Islet precursor cell (in vitro differentiated cells): ENCODE measurements at places on chromosomes 16 and 17.

GRCh38 chr17:78589885-78590284 is 12.7 kb upstream of the DNAH17 start:
- no peak for DNase-seq

- peak; percentile 91 for DNase-seq
Observed at GRCh38 chr16:10976634-10977033, 32.3 kb downstream of the CLEC16A start.

GRCh38 chr16:55835581-55835980 is 2.7 kb upstream of the CES1 start:
- DNase-seq = no peak

DNA sequence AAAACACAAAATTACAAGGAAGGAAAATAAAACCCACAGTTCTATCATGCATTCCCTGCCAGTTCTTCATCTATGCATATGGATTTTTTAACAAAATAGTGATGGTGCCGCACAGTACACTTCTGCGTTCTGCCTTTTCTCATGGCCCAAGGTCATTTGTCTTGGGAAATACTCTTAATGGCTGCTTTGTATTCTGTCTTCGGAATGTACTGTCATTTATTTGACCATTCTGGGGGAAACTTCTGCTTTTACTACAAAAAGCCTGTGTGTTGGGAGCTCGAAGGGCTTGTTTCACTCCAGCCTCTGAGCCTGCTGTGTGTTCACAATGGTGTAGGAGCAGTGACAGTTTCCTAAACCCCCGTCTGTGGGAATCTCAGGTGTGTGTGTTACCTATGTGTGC is 82.8 kb upstream of the SEC14L1 start:
- no peak for DNase-seq

DNA sequence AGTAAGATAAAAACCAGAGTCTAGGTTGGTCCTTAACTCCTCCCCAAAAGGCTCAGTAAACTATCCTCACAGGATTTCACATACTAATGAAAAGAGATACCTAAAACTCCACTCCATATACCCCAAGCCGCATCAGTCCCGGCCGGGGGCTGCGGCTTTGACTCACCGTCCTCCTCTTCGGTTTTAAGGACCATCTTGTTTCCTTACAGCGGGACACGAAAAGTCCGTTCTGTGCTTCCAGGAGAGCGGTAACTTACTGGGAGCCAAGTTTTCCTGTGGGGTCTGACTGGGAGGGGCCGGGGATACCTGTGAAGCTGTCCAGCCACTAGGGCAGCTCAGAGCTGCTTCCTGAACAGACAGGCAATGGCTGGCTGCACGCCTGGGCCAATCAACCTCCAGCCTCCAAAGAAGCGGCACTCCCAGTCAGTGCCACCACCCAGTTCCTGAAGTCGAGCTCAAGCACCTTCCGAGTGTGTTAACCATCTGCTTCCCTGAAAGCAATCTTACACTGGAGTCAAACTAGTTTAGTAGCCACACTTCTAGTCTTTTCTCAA is 45.5 kb downstream of the CYTH1 start:
- peak; percentile 97 for DNase-seq

GRCh38 chr17:83181991-83182619 is 102.7 kb downstream of the METRNL start:
- peak; percentile 37 for DNase-seq

DNA sequence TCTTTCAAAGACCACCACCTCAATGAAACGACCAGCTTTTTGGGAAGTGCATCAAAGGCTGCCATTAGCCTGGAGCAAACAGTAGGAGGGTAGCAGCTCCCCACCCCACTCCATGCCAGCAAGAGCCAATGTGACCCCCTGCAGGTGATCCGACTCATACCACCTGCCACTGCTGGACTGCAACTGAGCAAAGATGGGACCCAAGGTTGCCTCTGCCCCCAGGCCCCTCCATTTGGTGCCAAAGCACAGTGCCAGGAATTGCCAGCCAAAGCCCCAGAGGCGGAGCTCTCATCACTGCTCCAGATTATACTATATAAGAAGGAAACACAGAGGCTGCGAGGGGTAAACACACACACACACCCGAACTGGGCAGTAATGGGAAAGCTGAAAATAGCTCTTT is 8.3 kb downstream of the PITPNM3 start:
- no peak for DNase-seq

DNA sequence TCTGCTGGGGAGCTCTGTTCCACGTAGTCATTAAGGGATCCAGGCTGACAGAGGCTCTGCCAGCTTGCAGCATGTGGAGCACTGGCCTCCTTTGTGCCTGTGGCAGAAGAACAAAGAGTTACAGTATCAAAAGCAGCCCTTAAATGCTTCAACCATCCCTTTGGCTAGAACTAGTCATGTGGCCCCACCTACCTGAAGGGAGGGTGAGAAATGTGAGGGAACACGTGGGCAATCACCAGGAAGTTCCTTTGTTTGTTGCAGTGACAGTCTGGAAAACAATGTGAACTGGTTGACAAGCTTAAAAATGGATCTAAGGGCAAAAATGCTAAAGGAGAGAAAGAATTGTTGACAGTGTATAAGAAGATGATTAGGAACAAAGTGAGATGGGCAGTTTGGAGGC is 290.4 kb upstream of the HSBP1 start:
- DNase-seq = no peak

- no peak for DNase-seq
Observed at GRCh38 chr16:78642621-78643285, 543.3 kb downstream of the WWOX start.

GRCh38 chr17:44522883-44523671 is 19.9 kb upstream of the GPATCH8 start:
- DNase-seq = peak; percentile 88

DNA sequence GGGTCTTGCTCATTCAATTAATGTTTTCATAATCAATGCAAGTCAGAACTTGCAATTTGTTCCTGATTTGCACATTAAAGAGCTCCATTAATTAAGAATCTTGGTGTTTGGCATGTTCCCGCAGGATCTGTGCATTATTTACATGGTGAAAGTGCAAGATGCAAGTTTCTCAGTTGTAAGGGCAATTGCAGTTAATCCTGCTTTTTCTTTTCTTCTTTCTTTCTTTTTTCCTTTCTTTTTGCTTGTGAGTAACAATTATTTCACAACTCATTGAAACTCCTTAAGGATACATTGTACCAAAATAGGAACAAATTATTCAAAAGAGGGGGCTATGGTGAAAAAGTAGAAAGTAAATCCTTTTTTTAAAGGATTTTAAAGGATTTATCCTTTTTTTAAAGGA is 24.2 kb downstream of the AATF start:
- DNase-seq = no peak

GRCh38 chr16:53061701-53062159 is 6.9 kb downstream of the CHD9 start:
- no peak for DNase-seq

DNA sequence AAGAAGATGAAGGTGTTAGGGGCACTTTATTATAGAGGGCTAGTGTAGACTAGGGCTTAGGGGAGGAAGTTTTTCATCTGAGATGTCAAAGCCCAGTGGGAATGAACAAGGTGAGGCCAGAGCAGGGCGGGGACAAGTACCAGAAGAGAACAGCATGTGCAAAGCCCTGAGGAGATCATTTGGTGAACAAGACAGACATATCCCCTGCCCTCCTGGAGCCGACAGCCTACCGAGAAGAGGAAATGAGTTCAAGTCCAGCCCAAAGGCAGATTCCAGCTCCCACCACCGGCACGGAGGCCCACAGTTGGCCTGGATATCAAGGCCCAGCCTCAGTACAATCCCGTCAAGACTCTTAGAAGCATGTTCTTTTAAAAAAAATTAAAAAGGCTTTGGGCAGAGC is 61.1 kb downstream of the C16orf78 start:
- DNase-seq = no peak

- peak; percentile 45 for DNase-seq
Observed at GRCh38 chr16:57263541-57264351, 18.7 kb downstream of the ARL2BP start.

- DNase-seq = no peak
Observed at GRCh38 chr17:34623856-34624766, 44.7 kb downstream of the TMEM132E start.

GRCh38 chr16:24685539-24686432 is 43.7 kb upstream of the TNRC6A start:
- peak; percentile 100 for DNase-seq

DNA sequence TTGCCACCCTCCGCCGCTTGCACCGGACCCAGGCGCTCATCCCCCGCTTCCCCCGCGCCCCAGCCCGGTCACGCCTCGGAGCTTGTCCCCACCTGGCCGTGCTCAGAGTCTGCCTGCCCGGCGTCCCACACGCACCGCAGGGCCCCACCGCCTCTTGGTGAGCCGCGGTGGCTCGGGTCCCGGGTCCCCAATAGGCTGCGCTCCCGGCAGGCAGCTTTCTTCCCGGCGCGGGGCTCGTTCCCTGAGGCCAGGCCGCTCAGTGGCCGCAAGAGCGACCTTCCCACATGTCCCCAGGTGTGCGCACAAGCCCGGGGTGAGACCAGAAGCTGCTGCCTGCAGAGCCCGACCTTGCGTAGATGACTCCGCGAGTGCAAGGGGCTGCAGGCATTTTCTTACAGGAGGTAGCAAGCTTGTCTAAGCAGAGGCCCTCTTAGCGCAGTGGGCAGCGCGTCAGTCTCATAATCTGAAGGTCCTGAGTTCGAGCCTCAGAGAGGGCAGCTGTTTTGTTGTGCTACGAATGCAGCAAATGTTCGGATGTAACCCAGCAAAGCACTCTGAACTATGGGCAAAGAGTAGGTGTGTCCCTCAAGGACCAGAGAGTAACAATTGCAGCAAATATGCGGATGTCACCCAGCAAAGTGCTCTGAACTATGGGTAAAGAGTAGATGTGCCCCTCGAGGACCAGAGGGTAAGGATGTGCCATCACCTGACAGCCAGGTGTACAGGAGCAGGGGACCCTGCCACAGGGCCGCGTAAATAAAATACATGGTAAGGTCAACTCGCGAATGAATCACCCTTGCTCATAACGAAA is 15.6 kb downstream of the TLE7 start:
- peak; percentile 97 for DNase-seq

DNA sequence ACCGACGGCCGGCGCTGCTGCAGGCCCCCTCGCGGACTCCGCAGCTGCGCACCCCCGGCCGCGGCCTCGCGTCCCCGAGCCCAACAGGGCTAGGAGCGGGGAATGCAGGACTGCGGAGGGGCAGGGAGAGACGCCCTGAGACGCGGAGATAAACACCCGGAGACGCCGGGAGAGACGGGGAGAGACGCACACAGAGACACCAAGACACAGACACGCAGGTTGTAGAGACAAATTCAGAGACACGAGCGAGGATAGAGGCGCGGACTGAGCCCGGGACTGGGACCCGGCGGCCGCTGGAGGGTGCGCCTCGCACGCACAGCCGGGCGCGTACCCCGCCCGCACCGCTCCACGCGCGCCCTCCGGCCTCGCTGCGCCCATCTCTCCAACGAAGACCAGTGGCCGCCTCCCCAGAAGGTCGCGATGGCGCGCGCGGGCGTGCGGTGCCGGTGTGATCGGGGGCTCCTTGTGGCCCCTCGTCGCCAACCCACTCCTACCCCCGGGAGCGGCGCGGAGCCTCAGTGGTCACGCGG is 902 bp downstream of the STAC2 start:
- peak; percentile 59 for DNase-seq

DNA sequence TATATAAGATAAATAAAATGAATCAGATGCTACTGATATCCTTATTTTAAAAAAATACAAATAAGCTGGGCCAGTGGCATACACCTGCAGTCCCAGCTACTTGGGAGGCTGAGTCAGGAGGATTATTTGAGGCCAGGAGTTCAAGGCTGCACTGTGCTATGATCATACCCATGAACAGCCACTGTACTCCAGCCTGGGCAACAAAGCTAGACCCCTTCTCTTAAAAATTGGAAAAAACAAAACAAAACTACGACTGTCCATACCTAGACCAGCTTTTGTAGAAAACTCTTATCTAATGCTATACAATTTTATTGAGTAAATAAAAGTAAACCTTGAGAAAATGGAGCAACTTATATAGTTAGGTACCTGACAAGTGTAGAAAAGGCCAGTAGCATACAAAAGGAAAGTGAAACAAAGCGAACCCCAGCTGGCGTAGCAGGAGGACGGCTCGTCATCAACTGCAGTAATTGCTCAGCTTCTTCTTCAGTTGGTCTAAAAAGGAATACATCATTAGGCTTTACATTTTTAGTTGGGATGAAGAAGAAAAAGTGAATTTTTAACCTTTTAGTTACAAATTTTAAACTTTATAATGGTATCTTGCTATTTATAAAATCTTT is 23.6 kb downstream of the INTS2 start:
- no peak for DNase-seq

- DNase-seq = peak; percentile 98
Observed at GRCh38 chr17:74454197-74455024, 12.0 kb upstream of the CD300A start.

DNA sequence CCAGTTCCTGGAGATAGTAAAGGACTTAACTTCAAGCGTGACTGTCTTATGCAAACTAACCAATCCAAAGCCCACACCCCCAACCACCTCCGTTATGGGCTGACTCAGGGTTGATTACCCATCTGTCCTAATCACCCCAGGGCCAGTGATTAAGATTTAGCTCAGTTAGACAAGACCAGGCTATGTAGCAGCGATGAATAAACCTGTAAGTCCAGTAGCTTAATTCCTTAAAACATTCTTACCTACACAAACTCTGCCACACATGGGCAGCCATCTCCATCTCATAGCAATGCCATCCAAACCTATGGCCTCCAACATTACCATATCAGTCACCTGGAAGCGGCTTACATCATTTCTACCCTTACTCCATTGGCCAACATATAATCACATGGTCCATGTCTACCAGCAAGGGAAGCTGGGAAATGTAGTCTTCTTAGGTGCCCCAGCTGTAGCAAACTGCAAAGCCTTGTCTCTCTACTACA is 266.7 kb downstream of the SHISA9 start:
- DNase-seq = no peak

DNA sequence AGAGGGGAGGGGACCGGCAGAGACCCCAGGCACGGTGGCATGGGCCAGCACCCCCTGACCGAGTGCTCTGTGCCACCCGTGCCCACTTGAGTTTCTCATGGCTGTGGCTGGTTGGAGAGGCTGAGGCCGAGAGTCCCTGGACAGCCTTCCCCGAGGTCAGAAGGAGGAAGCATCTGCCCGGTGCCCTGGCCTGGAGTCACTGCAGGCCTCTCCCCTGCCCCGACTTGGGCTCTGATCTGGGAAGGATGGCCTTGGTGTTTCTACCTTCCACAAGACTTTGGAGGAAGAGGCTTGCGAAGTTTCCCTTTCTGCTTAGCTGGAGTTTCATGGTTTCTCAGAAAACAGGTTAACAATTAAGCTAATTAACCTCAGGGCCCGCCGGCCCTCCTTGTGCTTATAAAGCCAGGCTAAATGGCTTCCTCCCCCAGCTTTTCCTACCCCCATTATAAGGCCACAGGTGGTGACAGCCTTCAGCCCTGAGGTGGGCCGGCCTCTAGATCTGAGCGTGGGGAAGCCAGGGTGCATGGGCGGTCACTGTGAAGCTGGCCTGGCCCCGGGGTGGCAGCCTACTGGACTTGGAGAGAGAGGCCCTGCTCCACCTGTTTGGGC is 17.3 kb downstream of the LLGL2 start:
- peak; percentile 62 for DNase-seq
